ENCODE measurements at places on chromosomes 4 and X. TPM values are rescaled to one million over a fixed set of nuclear protein-coding genes. Genes with fewer than 3 reads are reported as not detected.
A peak's percentile ranks its signal among the peaks of the same experiment; 100 is the strongest.

DNA sequence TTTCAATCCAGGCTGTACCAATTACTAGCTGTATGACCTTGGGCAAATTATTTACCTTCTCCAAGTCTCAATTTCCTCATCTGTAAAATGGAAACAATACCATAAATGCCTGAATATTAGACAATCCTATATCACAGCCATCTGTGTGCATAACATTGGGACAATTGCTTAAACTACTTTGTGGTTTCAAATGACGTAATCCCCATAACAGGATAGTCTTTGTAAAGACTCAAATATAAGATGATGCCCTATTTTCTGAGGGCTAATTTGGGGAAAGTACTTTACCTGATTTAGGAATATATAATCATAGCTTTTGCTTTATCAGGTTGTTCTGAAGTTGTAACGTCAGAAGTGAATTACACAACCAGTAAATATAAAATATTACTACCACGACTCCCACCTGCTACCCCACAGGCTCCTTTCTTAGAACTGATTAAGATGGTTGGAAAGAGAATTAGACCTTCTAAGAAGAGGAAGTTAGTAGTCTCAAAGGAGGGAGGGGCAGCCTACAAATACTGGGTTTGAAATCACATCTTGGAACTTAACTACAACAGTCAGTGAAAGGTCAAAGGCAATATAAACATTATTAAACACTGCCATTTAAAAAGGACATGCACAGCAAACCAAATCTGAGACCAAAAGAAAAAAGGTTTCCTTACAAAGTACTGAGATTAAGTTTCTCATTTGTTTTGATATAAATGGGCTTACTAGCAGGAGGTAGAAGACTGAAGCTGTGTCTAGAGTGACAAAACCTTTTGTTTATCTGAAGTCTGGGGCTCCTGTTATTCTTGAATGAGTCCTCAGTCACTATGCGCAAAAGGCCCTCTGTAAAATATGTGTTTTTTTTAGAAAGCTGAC lies 215.0 kb downstream of the SCFD2 start:
- no peak for DNase-seq

DNA sequence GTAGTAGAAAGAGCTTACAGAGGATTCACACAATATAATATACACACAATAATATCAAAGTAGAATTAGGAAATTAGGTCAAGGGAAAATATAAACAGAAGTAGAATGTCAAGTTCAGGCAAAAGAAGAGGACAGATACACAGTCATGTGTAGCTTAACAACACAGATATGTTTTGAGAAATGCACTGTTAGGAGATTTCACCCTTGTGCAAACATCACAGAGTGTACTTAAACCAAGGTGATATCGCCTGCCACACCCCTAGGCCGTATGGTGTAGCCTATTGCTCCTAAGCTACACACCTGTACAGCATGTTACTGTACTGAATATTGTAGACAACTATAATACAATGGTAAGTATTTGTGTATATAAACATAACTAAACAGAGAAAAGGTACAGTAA lies 110.0 kb upstream of the EDNRA start:
- no peak for DNase-seq

DNA sequence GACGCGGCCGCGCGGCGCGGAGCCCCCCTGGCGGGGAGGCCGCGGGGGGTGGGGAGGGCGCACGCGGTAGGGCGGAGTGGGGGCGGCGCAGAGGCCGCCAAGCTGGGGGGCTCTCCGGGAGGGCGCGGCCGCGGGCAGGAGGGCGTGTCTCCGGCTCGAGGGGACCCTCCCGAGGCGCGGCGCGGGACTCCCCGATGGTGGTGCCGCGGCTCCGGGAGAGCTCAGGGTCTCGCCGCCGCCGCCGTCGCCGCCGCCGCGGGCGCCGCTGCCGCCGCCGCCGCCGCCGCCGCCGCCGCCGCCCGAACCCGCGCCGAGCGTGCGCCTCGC lies 165 bp upstream of the PTCHD1 start:
- DNase-seq, result no peak

Gene CDX4
- total RNA-seq, result not detected

Gene AR
- 16.0 TPM for total RNA-seq

Gene MUC7
- not detected for total RNA-seq

GRCh38 chr4:11424000-11424399 lies 4.7 kb downstream of the HS3ST1 start:
- peak; percentile 38 for DNase-seq

GRCh38 chr4:91256751-91257150 lies 1047.0 kb upstream of the GRID2 start:
- no peak for DNase-seq

Gene DOK7
- total RNA-seq, result not detected

Gene PRKG2
- not detected for total RNA-seq

DNA sequence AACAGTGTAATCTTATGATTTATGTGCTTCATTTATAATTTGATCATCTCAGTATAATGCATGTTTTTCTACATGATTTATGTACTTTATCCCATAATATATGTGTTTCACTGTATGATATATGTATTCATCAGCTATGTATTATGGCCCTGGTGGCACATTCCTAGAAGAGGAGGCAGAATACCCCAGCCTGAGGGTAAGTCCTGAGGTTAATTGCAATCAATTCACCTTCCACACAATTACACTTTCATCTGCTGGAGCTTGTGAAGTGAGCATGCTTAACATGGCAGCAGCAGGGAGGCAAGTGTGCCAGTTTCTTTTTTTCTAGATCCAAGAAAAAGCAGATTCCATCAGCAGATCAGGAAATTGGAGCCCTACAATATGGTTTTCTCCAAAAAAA lies 81.2 kb downstream of the CXXC4 start:
- no peak for DNase-seq

- DNase-seq, result no peak
These were observed 124.8 kb upstream of the KLF8 start for GRCh38 chrX:56107320-56107719.

- peak; percentile 72 for DNase-seq
These were observed 65.8 kb downstream of the RASGEF1B start for GRCh38 chr4:81405900-81406401.

DNA sequence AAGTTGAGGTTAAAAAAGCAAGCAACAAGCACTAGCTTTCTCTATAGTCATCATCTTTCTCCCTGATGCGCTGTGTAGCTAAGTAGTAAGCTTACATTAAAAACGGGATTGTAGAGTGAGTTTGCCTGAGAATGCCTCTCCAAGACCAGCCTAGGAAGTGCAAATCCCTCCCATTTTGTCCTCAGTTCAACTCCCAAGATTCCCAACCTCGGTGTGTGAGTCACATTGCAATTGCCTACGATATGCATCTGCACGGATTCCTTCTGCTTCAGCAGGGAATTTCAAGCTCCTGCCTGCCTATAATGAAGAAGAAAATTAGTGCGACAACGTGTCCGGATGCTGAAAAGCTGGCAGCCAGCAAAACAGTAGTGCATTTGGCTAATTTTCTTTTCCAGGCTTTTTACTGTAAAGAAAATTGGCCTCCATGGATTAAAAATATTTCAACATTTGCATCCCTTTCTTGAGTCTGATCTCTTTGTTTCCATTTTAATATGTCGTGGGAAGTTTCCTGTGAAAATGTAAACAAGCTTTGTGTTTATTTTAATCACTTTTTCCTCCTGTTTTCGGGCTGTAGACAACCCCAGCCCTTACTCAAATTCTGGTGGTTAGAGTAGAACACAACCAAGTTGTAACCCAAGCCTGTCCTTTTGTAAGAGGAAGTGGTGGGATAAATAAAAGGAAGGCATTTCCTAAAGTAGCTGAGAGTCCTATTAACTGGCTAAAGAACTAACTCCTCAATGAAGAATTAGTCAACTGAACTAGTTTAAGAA lies 58.4 kb upstream of the TET2 start:
- DNase-seq, result peak; percentile 74

DNA sequence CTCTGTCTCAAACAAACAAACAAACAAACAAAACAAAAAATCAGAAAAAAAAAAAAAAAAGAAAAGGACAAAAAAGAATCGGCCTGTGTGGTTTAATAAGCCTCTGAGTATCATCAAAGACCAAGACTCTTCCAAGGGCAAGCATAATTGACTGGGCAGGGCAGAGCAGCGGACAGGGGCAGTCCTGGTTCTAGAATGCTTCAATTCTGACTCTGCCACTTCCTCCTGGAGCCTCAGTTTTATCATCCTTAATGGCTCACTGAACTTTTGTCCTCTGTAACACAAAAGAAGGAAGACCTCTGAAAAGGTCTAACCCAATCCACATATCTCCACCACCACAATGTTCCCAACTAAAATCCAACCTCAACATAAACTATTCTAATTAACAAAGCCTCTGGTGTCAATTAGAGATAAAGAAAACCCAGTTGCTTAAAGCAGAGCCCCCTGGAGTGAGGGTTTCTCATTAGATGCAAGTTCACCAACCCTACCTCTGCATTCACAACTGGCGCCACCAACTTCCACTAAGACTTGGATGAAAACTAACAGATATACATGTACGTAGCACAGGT lies 51.7 kb downstream of the TBC1D9 start:
- no peak for DNase-seq

Gene RRH
- not detected for total RNA-seq

GRCh38 chr4:186852964-186853391 lies 129.3 kb upstream of the FAT1 start:
- DNase-seq, result no peak

Gene SLC4A4
- not detected for total RNA-seq

DNA sequence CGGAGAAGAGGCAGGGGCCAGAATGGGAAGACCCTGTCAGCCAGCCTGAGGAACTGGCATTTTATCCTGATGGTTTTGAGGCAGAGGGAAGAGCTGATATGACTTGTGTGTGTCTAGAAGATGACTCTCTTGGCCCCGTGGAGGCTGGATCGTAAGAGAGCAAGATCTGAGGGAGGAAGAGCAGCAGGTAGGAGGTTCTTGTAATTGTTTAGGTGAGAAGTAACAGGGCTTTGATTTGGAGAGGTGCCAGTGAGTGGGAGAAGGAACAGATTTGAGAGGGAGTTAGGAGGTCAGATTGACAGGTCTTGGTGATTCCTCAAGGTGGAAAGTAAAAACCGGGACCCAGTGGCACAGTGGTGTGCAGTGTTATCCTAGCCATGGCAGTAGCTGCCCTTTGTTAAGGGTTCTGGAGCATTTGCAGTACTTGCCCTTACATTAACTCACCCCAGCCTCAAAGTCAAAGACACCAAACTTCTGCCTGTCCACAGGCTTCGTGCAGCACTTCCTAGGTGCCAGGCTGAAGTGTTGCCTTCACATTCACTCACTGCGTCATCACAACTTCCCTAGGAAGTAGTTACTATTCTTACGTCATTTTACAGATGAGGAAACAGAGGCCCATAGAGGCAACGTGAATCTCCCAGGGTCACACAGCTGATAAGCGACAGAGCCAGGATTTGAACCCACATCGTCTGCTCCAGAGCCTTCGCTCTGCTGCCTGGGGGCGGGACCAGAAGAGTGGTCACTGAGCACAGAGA lies 23.7 kb downstream of the RTL5 start:
- DNase-seq, result no peak

Gene VCX2
- not detected for total RNA-seq

DNA sequence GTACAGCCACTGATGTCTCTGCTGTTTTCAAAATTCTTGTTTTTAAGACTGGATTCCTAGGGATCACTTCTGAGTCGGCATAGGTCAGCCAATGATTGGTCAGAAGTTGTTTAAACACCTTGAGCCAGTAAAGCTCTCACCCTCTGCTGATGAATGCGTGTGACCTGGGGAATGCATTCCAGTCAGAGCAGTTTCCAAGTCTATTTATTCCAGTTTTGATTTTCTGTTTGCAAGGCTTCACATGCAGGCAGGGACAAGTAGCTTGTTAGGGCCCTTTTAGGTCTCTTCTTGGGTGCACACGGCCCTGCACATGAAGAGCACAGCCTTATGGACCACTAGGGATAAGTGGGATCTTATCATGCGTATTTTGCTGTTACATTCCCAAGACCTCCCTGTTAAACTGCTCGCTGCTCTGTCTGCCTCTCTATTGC lies 47.0 kb downstream of the KLHL15 start:
- DNase-seq, result no peak

Gene CRMP1
- not detected for total RNA-seq

- DNase-seq, result peak; percentile 56
These were observed 361.8 kb upstream of the FGF16 start for GRCh38 chrX:77085372-77085771.

Gene MAGEA1
- not detected for total RNA-seq

DNA sequence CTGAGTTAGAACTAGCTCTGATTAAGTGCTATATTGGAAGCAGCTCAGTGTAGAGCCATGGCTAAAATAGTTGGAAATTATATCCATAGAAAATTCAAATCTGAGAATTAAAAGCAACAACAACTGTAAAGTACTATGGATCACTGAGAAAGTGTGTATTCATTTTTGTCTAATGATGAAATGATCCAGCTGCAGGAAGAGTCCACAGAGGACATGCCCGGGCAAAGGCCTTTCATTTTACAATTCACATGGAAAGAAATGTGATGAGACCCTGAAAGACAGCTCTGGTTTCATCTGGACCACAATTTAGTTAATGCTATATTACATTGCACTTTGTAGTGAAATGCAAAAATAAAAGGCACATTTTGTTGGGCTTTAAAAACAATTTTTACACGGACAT lies 196.8 kb upstream of the FAT1 start:
- DNase-seq, result peak; percentile 25

DNA sequence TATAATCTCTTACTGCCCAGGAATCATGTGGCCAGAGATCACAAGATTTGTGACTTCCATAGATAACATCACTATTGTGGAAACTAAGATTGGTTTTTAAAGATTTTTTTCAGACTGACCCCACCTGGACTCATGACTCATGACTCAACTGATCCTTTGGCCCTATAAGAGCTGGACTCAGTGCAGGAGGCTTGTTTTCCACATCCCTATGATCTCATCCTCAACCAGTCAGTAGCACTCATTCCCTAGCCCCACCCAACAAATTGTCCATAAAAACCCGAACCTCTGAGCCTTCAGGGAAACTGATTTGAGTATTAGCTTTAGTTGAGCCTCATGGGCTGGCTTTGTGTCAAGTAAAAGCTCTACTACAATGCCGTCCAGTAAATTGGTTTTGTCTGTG lies 7.9 kb upstream of the NOCT start:
- DNase-seq, result no peak

All from endothelial cell of umbilical vein (primary cell).